Stimulated activated CD4-positive, alpha-beta T cell treated with anti-CD3 and anti-CD28 coated beads, TNF-alpha, amount 100 ng/mL, for 1 hour (primary cell): ENCODE measurements at places on chromosomes 4 and X.

DNA sequence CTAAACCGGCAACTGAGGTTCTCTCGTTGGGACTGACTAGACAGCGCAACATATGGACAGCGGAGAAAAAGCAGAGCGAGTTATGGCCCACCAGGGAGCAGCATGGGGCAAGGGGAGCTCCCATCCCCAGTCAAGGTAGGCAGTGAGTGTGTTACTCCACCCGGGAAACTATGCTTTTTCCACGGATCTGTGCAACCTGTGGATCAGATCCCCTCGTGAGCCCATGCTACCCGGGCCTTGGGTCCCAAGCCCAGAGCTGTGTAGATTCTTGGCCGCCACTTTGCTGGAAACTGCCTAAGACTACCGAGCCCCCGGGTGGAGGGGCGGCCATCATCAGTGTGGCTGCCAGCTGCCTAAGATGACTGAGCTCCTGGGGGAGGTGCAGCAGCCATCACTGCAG, 140.9 kb downstream of the PAPSS1 start:
- no peak for DNase-seq

DNA sequence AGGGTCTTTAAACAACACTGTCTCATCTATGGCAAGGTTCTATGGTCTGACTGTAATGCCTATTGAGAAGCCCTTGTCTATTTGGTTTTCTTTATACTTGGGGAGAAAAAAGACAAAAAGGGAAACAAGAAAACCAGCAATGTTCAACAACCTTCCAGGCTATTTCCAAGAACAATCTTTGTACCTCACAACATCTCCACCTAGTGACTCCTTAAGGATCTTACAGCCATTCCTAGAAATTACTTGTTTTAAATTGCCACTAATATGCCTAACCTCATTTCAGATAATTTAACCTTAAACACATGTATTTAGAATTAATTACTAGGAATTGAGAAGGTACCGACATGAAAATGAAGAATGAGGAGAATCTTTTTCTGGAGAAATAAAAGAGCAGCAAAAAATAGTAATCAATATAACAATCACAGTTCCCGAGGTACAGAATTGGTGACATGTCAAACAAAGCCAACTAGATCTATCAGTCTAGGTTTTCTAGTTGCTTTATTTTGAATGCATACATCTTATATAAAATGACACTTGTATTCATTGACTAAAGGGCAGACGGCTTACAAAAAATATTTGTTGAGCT, 1.6 kb upstream of the RBM46 start:
- DNase-seq: no peak

DNA sequence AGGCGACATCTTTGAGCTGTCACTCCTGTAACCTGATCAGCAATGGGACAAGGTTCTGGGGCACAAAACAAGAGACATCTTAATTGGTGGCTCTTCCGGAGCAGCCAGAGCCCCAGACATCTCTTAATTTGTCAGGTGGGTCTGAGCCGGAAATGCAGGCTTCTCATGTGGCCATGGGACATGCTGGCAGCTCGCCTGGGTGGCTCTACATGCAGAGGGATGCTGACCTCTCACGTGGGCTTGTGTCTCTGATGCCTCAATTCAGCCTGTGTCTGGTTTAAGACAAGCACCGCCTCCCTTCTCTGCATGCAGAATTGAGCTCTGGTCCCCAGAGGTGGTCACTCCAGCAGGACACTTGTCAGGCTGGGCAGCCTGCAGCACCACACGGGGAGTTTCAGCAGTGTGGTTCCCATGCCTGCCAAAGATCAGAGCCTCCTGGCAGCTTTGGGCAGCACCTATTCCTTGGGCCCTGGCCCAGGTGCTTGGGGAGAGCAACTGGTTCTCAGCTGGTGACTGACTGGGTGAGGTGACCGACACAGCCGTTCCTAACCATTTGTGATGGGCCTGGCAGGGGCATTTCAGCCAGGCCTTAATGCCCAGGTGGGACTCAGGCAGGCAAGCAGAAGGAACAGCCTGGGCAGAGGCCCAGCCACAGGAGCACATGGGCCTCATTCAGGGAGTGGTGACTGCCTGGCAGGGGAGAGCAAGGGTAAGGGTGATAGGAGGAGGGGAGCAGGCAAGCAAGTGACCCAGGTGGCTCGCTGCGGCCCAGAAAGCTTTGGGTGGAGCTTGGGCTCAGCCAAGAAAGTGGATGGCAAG, 53.4 kb downstream of the HMX1 start:
- DNase-seq: no peak

- no peak for DNase-seq
Measured at GRCh38 chrX:107936434-107936730, 45.8 kb downstream of the TEX13B start.
